Motor neuron (in vitro differentiated cells): ENCODE measurements at places on chromosomes 4 and X. TPM values are rescaled to one million over a fixed set of nuclear protein-coding genes. Genes with fewer than 3 reads are reported as not detected.

Gene C4orf50
- 0.14 and 0.19 TPM in 2 replicates for total RNA-seq

Gene SAP30
- 12.4 and 16.8 TPM in 2 replicates for total RNA-seq

Gene MND1
- 18.0 and 18.6 TPM in 2 replicates for total RNA-seq

Gene DGAT2L6
- total RNA-seq, result not detected in 2 replicates

Gene ADGRG2
- total RNA-seq, result 0.93 and 1.7 TPM in 2 replicates

Gene VSIG4
- not detected in 2 replicates for total RNA-seq

Gene RGN
- 0.26 and 0.69 TPM in 2 replicates for total RNA-seq

Gene SATL1
- total RNA-seq, result 0.76 and 1.1 TPM in 2 replicates

Gene GPRASP3
- 8.7 and 10.7 TPM in 2 replicates for total RNA-seq

Gene CXorf49
- total RNA-seq, result not detected in 2 replicates

Gene BMX
- 0.19 and 0.22 TPM in 2 replicates for total RNA-seq

Gene H2BW2
- total RNA-seq, result not detected in 2 replicates

Gene KLB
- total RNA-seq, result 0.58 and 0.77 TPM in 2 replicates

Gene CFAP47
- 2.0 and 2.7 TPM in 2 replicates for total RNA-seq

Gene MAGEA4
- total RNA-seq, result not detected in 2 replicates

Gene CT45A2
- not detected in 2 replicates for total RNA-seq

Gene TCEAL1
- total RNA-seq, result 33.1 and 46.0 TPM in 2 replicates

Gene S100P
- 0.14 and 1.6 TPM in 2 replicates for total RNA-seq

Gene BEX3
- 290 and 291 TPM in 2 replicates for total RNA-seq

Gene BCLAF3
- total RNA-seq, result 8.5 and 9.6 TPM in 2 replicates

Gene CSAG1
- total RNA-seq, result 1.00 TPM in 1 of 2 replicates, not detected in the other

Gene SH3TC1
- 0.98 and 3.1 TPM in 2 replicates for total RNA-seq

Gene HTN3
- 1.1 TPM in 1 of 2 replicates, not detected in the other for total RNA-seq

Gene RNF150
- total RNA-seq, result 42.5 and 45.2 TPM in 2 replicates

Gene SORBS2
- 35.9 and 36.8 TPM in 2 replicates for total RNA-seq

Gene FRAS1
- 28.6 and 32.3 TPM in 2 replicates for total RNA-seq

Gene CCDC160
- total RNA-seq, result 0.81 and 1.2 TPM in 2 replicates

Gene CXCL5
- total RNA-seq, result 0.15 TPM in 1 of 2 replicates, not detected in the other

Gene OFD1
- total RNA-seq, result 22.1 and 25.9 TPM in 2 replicates
